NCI-H2081 (cell line): ENCODE measurements at places on chromosomes 11 and 22.

DNA sequence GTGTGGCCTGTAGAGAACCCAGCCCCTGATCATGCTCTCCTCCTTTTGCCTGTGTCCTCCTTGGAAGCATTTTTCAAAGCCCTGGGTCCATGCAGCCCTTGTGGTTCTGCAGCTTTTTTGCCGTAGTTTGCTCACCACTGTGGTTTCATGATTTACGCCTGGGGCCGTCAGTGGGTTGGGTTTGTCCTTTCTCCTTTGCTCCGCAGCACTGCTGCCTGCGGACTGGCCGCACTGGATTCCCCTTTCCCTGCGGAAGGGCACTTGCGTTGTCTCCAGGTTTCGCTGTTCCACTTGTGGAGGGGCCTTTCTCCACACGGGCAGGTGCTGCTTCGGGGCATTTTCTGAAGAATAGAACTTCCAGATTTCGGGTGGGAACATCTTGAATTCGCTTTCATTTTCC is 1260.9 kb downstream of the BRD1 start:
- DNase-seq, result no peak

- DNase-seq, result no peak
Observed at GRCh38 chr22:31223786-31224191, 11.7 kb downstream of the LIMK2 start.

DNA sequence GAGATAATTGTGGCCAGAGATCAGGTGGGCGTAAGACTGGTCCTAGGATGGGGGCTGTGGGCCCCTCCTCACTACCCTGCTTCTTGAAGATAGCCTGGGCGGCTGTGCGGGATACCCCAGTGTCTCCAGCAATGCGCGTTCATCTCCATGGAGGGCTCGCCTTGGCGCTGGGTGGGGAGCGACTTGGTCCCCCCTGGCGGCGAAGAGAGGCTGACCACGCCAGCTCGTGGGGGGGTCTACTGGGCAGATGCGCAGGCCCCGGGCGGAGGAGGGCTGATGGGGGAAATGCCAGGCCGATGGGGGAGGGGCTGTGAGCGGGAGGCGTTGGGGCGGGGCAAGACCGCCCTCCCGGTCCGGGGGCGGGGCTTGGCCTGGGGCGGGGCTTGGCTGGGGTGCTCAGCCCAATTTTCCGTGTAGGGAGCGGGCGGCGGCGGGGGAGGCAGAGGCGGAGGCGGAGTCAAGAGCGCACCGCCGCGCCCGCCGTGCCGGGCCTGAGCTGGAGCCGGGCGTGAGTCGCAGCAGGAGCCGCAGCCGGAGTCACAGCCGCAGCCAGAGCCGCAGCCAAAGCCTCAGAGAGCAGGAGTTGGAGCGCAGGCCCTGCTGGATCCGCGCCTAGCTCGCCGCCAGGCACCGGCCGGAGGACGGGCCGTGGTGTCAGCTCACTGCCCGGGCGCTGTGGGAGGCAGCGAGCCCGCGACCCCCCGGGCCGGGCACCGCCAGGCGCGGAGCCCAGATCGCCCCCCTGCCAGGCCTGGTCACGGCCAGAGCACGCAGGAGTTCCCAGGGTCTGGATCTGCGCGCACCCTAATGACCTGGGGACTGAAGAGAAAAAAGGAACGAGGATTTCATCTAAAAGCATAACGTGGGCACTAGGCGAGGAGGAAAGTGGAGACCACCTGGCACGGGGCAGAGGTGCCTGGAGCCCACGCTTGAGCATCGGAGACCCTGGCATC is at the start of gene SLC35E4:
TSS of gene SLC35E4 (plus strand) at position 509 of the 953 bp plus-strand sequence. CDS start 670 bp downstream, outside the sequence.
- peak; percentile 70 for DNase-seq

DNA sequence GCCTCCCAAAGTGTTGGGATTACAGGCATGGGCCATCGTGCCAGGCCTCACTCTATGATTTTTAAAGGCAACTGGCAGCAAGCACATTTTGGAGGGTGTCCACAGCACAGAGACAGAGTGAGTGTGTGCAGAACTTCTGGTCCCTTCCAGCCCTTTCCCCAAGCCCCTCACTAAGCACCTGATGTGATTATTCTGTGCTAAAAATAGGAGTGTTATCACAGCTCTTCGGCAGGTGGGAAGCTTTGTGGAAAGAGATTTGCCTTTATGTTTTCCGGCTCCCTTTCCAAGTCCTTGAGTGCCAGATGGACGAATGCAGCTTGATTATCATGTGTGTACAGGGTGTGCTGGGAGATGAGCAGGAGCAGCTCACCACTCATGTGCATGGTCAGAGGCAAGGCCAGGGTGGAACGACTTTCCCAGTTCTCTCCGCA is 310.8 kb downstream of the DDX10 start:
- DNase-seq, result peak; percentile 83

- no peak for DNase-seq
Observed at GRCh38 chr11:103959279-103959942, 77.0 kb upstream of the DDI1 start.

GRCh38 chr11:17753153-17753552 is 18.6 kb downstream of the KCNC1 start:
- no peak for DNase-seq

DNA sequence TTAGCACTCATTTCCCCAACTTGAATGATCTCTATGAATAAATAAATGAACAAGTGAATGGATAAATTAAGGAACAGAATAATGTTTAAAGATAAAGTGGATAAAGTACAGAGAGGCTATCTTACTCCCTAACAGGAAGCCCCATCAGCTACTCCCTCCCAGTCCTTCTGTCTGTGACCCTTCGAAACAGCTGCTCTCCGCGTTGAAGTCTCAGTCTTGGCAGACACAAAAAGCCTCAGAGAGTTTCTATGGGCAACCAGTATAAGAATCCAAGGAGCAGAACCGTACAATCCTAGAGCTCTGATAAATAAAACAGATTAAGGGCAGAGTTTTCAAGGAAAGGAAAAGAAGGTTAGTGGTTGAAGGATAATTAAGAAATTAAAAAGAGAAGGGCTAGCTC is 35.0 kb downstream of the GUCY1A2 start:
- DNase-seq, result no peak

DNA sequence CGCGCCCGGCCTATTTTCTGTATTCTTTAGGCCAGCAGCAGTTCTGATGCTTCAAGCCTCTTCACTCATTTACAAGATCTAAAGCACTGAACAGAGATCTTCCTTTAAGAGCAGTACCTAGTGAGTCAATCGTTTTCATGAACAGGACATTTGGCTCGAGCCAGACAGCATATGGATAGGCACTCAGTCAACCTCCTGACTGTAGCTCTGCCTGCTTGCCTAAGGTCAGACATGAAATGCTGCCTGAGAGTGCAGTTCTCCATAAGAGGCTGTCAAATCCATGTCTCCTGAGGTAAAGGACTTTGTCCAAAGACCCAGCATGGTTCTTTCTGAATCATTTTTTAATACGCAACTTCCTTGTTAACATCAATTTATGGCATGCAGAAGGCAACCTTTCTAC is 941.2 kb downstream of the DLG2 start:
- DNase-seq, result no peak

- DNase-seq, result no peak
Observed at GRCh38 chr11:78935398-78936068, 360.9 kb upstream of the NARS2 start.

GRCh38 chr11:123161376-123162030 is 33.5 kb downstream of the CLMP start:
- no peak for DNase-seq

GRCh38 chr22:37842015-37842793 is 1.9 kb downstream of the ANKRD54 start:
- no peak for DNase-seq

- DNase-seq, result no peak
Observed at GRCh38 chr11:119338965-119339588, 1.6 kb downstream of the C1QTNF5 start.

DNA sequence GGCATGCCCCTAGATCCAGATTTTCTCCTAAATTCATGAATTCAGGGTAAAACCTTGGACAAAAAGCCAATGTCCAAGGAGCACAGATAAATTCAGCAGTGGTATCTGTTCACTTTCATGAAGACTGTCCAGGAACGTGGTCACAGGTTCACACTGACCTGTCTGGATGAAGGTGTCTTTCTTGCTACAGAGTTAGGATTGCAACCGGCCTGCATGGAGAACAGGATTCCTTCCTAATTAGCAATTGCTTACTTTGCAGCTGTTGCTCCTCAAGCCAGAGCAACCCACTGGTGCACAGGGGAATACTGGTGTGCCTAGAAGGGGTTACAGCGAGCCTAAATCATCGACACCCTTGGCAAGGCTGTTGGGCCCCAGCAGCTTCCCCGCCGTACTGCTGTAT is 47.6 kb downstream of the LMO2 start:
- no peak for DNase-seq

- no peak for DNase-seq
Observed at GRCh38 chr11:18457450-18457849, 1.8 kb downstream of the LDHAL6A start.

GRCh38 chr22:21803811-21804249 is 63.6 kb downstream of the MAPK1 start:
- no peak for DNase-seq

- no peak for DNase-seq
Observed at GRCh38 chr11:61049063-61049377, 53.3 kb upstream of the CD5 start.

DNA sequence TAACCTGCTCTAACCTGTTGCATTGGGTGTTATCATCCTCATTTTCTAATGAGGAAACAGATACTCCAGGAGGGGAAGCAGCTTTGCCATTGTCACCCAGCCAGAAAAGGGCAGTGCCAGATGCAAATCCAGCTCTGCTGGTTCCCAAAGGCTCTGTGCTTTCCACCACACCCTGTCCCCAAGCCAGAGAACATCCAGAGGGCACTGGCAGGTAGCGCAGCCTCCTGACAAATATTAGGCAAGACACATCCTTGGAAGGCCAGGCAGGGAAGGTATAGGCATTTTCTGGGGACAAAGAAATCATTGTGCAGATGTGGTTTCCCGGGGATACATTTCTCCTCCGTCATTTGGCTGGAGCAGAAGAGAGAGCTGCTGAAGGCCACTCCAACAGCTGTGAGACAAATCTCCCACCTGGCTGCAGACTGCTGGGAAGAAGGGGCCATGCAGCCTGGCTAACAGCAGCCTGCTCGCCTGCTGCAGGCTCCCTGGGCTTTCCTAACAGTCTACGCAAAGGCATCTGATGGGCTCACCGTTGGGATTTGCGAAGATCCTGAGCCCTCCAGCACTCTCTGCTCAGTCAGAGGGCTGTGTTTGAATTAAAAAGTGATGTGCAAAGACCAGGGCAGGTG is 93.9 kb upstream of the PITPNB start:
- DNase-seq, result no peak

GRCh38 chr22:38777087-38777671 is 16.8 kb downstream of the DNAL4 start:
- DNase-seq, result no peak

- DNase-seq, result no peak
Observed at GRCh38 chr11:83222499-83222898, 29.0 kb downstream of the ANKRD42 start.

- no peak for DNase-seq
Observed at GRCh38 chr22:50698546-50698945, 25.9 kb downstream of the SHANK3 start.

GRCh38 chr11:116866804-116867455 is 29.5 kb upstream of the APOA1 start:
- DNase-seq, result no peak

DNA sequence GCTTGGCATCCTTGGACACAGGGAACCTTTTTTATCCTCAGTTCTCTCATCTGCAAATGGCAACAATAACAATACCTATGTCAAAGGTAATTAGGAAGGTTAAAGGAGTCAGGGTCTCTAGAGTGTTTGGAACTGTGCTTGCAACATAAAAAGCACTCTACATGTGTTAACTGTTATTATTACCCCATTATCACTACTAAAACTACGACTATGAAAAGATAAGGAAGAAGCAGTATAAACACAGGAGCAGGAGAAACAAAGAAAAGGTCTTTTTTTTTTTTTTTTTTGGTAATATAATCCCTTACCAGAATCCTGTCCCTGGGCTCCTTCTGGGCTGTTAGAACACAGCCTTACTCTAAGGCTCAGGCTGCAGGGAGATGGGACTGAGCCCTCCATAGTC is 348.2 kb downstream of the CADM1 start:
- no peak for DNase-seq

- DNase-seq, result no peak
Observed at GRCh38 chr11:128482512-128483191, 104.7 kb downstream of the ETS1 start.

GRCh38 chr11:87002918-87003317 is 34.8 kb upstream of the TMEM135 start:
- DNase-seq, result no peak

GRCh38 chr11:33952805-33953204 is 60.9 kb upstream of the LMO2 start:
- no peak for DNase-seq

DNA sequence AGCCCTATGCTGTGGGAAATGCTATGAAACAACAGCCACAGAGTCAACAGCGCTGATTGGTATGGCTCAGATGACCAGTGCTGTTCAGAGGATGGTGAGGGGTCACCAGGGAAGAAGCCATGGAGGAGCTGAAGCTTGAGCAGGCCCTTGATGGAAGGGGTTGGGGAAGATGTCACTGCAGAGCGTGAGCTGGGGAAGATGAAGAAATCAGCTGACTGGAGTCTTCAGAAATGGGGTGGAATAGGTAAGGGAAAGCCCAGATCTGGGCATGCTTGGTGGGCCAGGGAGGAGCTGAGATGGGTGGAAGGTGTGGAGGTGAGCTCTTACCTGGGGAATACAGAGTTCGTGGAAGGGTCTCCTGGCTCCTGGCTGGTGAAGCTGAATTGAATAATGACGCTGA is 105.4 kb upstream of the PLET1 start:
- DNase-seq, result no peak

DNA sequence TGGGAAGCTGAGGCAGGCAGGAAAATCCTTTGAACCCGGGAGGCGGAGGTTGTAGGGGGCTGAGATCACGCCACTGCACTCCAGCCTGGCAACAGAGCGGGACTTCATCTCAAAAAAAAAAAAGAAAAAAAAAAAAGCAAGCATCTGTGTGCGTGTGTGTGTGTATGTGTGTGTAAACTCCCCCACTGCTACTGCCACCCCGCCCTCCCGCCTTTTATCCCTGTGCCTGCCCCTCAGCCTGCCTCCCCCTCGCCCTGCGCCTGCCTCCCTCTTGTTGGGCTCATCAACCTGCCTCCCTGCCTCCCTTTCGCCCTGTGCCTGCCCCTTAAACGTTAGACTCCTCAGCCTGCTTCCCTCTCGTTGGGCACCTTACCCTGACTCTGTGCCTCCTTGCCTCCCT is 18.0 kb downstream of the TMEM258 start:
- no peak for DNase-seq

- DNase-seq, result no peak
Observed at GRCh38 chr22:26949193-26949592, 291.8 kb downstream of the MIAT start.

GRCh38 chr11:63795066-63795465 is 18.2 kb upstream of the SPINDOC start:
- no peak for DNase-seq
